ENCODE measurements at places on chromosomes 7 and 10. TPM values are rescaled to one million over a fixed set of nuclear protein-coding genes. Genes with fewer than 3 reads are reported as not detected.

DNA sequence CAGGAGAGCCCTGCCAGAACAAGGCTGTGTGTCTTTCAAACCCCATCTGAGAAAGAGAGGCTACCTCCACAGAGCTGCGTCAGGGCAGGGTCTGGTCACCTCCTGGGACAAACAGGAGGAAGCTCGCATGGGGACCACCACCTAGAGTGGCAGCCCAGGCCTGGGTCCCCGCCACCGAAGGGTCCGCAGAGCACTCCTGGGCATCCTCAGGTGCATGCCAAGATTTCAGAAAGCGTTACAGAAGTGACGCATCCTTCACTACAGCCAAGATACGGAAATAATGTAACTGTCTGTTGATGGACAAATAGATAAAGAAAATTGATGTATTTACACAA lies 42.6 kb downstream of the GSDME start:
- DNase-seq, result no peak

THSD7A gene
- total RNA-seq, result 5.7 TPM

DNA sequence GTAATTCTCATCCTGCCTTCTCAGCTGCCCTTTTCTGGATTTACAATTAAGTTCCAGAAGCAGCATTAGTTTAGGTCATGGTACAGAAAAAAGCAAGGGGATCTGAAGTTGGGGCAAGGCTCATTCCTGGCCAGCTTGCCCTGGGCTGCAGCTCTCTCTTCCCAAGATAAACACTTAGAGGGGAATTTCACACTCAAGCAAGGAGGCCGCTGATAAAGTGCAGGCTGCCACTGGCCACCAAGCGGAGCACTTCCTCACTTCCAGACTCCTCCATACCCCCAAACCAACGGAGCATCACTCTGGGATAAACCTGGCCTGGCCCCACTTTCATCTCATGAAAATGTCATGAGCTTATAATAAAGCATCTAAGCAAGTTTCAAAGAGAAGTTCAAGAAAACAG lies 445.5 kb upstream of the MKI67 start:
- DNase-seq, result no peak

DNA sequence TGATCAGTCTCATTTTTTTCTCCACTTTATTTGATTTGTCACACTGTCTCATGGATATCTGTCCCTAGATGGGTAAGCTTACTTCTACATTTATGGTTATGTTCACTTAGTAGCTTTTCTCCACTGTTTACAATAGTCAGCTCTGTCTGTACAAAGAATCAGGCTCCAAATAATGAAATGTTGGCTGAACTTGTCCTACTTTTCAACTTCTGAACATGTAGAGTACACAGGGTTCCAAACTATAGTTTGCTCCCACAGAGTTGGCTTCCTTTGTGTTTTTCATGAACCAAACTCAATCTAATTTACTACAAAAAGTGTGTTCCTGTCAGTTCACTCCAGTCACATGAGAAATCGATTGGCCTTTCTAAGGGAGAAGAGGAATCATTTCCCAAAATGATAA lies 175.0 kb downstream of the CCDC71L start:
- DNase-seq, result no peak

OR13A1 gene
- not detected for total RNA-seq

DNA sequence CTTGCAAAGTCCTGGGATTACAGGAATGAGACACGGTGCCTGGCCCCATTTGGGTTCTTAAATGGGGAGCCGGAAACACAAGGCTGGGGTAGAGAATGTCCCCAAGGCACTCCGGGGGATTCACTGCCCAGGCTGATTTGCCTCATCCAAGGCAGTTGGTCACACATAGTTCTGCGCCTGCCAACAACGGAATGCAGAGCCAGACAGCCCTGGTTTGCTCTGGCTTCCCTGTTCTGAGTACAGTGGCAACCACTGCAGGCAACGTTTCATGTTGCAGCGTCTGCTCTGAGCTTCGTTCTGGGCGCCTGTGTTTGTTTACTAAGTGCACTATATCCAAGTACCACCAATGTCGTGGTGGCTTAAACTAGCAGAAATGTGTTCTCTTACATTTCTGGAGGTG lies 61.7 kb upstream of the C1QL3 start:
- DNase-seq, result no peak

PAX4 gene
- total RNA-seq, result not detected

DNA sequence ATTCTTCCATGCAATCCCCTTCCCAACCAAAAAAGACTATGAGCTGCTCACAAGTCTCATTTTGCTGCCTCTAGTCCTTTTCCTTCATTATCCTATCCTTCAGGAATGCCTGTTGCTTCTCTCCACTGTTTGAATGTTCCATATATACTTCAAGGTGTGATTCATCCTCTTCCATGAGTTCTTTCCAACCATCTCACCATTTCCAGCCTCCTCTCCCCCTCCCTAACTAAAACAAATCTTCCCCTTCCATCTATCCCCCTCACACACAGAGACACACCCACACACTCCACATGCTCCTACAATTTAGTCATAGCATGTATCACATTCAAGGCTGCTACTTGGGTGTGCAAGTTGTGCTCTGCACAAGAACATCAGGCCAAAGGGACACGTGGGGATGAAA lies 254.3 kb downstream of the DYNC1I1 start:
- no peak for DNase-seq

GRCh38 chr7:30734497-30734896 lies 17.4 kb upstream of the INMT start:
- no peak for DNase-seq

DNA sequence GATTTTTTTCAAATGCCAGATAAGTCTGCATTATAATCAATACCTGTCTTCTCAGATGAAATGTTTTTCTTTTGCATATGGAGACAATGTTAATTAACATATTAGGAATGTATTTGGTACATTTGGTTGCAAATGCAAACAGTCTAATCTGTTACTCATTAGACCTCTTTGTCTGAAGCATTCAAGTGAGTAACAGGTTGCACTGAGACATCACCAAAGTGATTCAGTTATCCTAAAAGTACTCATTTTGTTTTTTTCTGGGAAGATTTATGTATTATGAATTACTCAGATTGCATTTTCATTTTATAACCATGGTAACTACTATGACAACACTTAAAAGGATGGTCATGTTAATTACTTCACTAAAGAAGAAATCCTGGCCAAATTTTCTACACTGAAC lies 513.6 kb downstream of the HTR7 start:
- DNase-seq, result no peak

DNA sequence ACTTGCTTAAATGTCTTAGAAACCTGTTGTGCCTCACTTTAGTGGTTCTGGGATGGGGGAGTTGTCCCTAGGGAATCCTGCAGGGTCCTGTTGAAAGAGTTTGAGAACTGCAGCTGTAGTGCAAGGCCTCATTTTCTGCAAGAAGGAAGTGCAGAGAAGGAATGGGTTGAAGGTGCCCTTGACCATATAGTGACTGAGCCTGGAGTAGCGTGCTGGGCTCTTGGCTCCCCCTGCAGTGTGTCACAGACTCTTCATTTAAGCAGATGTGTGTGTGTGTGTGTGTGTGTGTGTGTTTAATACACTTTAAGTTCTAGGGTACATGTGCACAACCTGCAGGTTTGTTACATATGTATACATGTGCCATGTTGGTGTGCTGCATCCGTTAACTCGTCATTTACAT lies 92.2 kb downstream of the GRK5 start:
- DNase-seq, result no peak

- no peak for DNase-seq
Observed at GRCh38 chr7:158017111-158018097, 570.2 kb downstream of the PTPRN2 start.

SFTPA1 gene
- total RNA-seq, result not detected

PDAP1 gene
- 72.1 TPM for total RNA-seq

- DNase-seq, result no peak
Observed at GRCh38 chr10:108184114-108184513, 1019.6 kb upstream of the SORCS1 start.

CHAT gene
- not detected for total RNA-seq

DNA sequence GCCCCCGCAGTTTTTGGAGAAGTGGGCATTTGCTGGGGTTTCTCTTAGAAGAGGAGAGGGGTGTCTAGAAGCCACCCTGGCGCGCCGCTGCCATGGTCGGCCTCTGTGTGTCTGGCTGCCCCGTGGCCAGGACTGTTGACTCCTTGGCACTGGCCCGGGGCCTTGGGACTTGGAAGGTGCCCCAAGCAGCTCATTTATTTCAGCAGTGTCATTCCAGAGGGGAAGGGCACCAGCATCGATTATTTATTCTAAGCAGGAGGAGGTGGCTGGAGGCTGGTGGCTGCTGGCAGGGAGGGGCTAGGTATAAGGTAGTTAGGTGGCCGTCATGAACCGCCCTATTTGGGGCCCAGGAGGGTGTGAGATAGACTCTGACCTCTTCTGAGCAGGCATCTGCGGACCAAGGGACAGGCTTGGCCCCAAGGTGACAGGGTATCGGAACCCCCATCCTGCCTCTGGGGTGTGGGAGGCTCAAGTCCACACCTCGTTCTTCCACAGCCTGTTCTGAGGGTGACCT lies 1.6 kb downstream of the GTF2IRD1 start:
- DNase-seq, result no peak

CALML3 gene
- not detected for total RNA-seq

GRCh38 chr10:87068281-87068680 lies 26.4 kb downstream of the GLUD1 start:
- DNase-seq, result no peak

DNA sequence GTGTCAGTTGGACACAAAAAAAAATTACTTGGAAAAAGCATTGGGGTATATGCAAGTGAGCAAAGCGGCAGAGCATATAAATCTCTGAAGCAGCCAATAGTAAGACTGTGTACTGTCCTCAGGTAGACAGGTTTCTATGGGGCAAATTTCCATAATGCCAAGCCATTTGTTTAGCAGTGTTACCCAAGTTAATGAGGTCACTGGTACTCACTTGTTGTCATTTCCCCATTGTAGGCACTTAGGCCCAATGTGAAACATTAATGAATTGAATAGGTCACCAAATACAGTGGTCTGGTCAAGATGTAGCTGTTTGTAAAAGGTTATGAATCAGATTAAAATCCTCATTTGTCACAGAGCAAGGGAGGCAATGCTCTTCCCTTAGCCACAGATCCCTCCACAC lies 27.5 kb downstream of the HOXA1 start:
- DNase-seq, result no peak

GRCh38 chr10:21260506-21261149 lies 264.9 kb downstream of the SKIDA1 start:
- no peak for DNase-seq

DNA sequence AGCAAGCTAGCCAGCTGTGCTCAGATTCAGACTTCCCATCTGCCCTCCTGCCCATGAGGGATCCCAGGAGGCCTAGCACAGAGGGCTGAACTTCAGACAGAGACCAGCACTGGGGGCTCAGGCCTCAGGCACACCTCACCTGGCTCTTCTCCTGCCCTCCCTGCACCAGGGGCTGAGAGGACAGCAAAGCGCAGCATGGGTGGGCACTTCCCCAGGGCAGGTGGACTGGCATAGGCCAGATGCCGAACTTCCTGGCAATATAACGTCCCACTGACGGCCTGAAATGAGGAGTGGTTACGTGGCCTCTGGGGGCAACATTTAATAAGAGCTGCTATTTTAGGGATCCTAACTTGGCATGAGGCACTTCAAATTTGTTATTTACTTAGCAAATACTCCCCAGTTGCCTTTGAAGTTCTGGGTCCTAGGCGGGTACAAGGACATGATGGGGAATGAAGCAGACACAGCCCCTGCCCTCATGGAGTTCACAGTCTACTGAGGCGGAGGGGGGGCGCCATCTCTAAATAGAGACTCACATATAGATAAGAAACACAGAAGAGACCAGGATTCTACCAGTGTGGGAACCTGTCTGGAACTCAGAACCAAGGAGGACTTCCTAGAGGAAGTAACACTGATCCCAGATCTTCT lies 101.8 kb upstream of the ZMIZ1 start:
- no peak for DNase-seq

DNA sequence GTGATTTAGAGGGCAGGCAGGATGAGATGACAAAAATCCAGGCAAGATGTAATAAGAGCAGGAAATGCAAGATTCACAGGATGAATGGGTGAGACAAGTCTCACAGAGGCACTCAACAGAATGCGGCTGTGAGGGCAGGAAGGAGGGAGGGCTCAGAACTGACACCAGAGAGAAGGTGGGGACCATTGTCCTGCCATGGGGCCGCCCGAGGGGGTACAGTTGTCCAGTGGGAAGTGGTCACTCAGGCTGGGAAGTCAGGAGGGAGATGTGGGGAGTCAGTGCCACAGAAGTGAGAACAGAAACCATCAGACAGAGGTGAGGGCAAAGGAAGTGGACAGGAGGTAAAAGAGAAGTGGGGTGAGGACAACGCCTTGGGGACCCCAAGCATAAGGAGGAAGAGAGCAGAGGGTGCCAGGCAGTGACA lies 8.9 kb downstream of the HIP1 start:
- DNase-seq, result no peak

ZNF853 gene
- total RNA-seq, result 0.59 TPM

GRCh38 chr10:33800986-33801385 lies 466.5 kb upstream of the NRP1 start:
- DNase-seq, result no peak

GIMAP2 gene
- total RNA-seq, result 3.1 TPM

Data from NCI-H460 (cell line).